DMS53 (cell line): ENCODE measurements at places on chromosomes 4 and X.

DNA sequence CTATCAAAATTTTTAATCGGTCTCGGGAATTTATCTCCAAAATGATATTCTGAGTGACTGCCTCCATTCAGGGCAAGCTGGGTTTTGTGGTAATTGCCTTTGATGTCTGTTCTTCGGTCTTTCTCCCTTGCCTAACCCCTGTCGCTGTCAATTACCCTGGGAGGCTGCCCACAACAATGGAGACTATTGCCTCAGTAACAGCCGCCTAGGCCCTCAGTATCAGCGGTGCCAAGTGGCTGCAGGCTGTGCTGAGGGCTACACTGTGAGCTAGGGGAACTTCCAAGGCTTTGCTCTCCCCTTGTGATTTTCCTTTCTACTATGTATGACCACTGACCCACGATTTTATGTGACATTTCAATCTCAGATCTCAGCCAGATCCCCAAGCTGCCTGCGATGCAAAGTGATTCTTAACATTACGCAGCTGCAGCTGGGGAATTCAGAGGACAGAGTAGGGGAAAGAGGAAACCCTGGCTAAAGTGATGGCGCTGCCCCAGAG, 36.3 kb upstream of the REST start:
- DNase-seq, result no peak

DNA sequence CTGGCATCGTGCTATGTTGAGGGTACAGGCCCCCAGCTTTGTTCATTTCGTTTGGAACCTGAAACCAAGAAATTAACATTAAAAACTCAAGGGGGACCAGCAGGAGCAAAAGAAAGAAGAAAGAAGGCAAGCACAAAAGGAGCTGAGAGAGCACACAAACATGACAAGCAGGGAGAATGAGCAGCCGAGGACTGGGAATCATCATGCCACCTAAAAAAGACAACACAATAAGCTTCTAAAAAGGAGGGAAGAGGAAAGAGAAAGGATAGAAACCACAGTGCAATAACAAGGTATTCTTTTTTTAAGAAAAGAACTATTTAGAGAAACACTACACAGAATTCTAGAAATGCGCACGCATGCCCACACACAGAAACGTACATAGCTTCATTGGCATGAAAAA, 103.2 kb upstream of the FAM9B start:
- DNase-seq, result no peak

GRCh38 chrX:46381630-46382029, 163.6 kb downstream of the ZNF674 start:
- peak; percentile 52 for DNase-seq

- no peak for DNase-seq
Measured at GRCh38 chr4:152039023-152039481, 278.2 kb upstream of the GATB start.

GRCh38 chr4:72701987-72702819, 133.2 kb upstream of the ADAMTS3 start:
- DNase-seq, result peak; percentile 73

DNA sequence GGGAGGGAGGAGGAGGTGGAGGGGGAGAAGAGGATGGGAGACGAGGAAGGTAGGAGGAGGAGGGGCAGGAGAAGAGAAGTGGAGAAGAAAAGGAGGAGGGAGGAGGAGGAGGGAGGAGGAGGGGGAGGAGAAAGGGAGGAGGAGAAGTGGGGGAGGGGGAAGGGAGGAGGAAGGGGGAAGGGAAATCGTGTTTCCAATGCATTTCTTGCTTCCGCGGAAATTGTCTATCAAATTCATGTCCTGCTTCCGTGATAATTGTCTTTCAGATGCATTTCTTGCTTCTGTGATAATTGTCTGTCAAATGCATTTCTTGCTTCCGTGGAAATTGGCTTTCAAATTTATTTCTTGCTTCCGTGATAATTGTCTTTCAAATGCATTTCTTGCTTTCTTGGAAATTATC, 43.3 kb downstream of the CRLF2 start:
- DNase-seq, result no peak

GRCh38 chrX:318739-319578, at the start of gene GTPBP6:
Gene GTPBP6, minus strand, starts transcription at chrX:318796. Its CDS starts 9 bp downstream, at chrX:318787.
- DNase-seq, result no peak
